Renal cortical epithelial cell (primary cell): ENCODE measurements at places on chromosomes 5 and 9.

GRCh38 chr9:134502809-134503211, 138.8 kb upstream of the COL5A1 start:
- peak; percentile 45 for DNase-seq

DNA sequence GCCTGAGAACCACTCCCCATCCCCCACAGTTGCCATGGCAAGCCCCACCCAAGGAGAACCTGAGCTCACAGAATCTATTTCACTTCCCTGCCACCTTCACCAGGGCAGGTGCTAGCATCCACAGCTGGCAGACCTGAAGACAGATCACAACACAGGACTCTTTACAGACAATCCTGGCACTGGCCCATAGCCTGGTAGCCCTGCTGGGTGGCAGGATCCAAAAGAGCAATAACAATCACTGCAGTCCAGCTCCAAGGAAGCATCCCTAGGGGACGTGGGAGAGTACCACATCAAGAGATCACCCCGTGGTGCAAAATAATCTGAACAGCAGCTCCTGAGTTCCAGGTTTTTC, 463.2 kb upstream of the PIK3R1 start:
- DNase-seq, result no peak

DNA sequence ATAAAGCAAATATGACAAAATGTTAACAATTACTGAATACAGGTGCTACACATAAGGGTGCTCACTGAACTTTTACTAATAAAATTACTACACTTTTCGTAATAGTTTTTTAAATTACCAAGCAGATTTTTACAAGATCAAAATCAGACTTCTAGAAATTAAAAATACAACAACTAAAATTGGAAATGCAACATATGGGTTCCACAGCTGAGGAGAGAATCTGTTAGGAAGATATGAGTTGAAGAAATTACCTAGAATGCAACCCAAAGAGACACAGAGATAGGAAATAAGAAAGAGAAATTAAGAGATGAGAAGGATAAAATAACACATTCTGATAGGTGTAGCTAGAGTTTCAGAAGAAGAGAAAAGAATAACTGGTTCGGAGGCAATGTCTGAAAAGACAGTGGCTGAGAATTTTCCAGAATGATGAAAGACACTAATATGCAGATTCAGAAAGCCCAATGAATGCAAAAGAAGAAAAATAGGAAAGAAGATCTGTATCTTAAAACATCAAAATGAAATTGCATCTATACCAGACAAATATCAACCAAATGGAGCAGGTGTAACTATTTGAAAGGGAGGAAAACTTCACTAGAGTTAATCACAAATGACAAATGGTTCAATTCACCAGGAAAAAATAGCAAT, 95.8 kb downstream of the MAPKAP1 start:
- DNase-seq, result no peak

DNA sequence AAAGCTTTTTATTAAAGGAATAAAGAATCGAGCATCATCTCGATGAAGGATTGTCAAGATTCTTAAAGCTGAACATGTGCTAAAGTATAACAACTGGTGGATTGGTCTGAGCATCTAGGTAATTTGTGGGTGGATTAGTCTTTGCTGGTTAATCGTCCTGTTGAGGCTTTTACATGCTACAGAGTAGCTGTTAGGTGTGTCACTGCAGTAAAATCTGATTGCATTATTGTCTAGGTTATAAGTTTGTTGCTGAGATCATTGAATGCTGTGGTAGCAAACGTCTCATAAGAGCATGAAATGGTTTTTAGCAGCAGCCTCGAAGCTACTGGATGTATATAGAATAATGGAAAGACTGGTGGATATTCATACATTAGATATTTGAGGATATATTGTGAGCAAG, 7.2 kb downstream of the FBXO38 start:
- no peak for DNase-seq

GRCh38 chr9:136544964-136545691, 720 bp downstream of the NOTCH1 start:
- no peak for DNase-seq

GRCh38 chr5:116577064-116577788, 2.6 kb upstream of the SEMA6A start:
- DNase-seq, result no peak

- no peak for DNase-seq
Measured at GRCh38 chr9:35618325-35618727, at the start of gene CD72. TSS of gene CD72 (minus strand) at chr9:35618413. CDS start at chr9:35618303, 110 bp downstream.

DNA sequence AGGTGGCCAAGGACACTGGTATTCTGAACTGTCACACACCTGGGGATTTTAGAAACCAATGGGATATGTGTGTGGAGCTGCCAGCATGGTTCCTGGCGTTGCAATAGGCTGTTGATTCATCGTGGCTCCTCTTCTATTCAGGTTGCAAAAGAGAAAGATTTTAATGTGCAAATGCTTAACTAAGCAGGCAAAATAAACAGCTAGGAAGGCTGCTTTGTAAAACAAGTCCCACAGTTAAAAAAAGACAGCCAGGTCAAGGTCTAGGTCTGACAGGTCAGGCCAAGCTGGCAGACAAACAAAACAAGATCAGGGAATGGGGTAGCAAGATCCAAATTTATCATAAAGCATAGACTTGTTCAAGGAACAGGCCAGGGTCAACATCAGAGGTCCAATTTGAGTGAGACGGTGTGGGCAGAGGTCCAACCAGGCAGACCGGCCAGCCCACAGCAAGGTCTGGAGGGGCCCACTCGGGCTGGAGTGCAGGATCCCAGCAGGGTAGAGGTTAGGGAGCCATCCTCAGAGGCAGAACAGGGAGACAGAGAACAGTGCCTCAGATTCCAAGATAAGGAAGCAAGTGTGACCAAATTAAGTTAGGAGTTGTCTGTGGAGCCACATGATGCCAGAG, 45.6 kb downstream of the SUB1 start:
- DNase-seq, result no peak

DNA sequence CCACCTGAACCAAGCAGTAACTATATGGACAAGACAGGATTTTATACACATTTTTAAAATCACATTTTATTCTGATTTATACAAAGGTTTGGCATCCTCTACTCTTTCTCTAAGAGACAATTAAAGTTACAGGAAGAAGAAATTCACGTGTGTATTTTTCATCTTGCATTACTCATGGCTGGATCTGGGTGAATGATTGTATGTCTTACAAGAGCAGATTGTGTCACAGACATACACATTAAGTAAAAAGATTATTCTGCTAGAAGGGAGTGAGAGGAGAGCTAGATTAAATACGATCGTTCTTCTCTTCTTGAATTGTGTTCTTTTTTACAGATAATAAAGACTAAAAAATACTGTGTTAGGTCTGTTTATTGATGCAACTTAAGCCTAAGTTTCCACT, 20.8 kb upstream of the CEP120 start:
- peak; percentile 36 for DNase-seq

- DNase-seq, result peak; percentile 38
Measured at GRCh38 chr9:74644023-74644422, 146.9 kb downstream of the RORB start.

DNA sequence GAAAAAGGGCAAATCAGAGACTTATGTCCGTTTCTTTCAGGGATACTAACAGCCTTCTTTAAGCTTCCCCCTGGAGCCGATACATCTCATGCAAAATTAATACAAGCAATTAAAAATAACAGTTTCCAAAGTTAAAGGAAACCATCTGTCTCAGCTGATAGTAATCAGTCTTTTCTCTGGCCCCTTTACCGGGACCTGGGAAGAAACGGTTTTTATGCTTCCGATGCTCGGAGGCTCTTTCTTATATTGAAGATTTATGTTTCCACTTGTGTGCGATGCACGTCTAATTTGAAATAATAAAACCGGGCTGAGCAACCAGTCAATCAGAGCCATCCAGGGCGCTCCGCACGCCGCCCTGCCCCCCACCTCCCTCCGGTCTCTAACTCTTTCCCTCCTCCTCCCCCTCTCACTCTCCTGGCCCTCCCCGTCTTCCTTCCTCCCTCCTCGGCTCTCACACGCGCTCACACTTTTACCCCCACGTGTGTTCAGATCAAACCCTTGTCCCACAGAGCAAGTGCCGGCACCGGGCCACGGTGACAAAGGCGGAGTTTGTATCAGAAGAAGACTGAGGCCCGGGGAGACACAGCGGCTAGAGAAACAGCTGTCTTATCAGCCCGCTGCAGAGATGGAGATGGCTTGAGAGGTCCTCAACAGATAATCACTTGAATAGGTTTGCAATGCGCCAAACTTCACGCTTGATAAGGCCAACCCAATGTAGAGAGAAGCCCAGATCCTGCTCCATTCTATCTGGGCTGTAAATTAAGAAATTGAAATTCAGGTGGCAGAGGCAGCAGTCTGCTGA, 5.1 kb upstream of the ELAVL2 start:
- no peak for DNase-seq

DNA sequence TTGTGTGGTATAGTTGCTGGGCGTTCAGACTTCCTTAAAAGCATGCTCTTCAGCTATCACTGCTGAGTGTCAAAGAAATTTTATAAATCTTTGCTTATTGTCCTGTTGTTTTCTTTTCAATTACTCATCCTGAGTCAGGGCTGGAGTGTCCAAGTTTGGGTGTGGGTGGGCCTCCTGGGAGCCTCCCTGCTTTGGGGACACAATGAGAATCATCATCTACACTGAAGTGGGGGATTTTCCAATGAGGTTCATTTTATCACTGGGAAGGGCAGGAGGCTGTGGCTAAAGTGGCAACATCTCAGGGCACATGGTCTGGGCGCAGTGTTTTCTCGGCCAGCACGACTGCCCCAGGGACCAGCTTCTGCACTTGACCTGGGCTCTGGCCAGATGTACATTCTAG, 19.5 kb downstream of the GFPT2 start:
- peak; percentile 19 for DNase-seq
